ENCODE measurements at places on chromosomes 5 and 9.

DNA sequence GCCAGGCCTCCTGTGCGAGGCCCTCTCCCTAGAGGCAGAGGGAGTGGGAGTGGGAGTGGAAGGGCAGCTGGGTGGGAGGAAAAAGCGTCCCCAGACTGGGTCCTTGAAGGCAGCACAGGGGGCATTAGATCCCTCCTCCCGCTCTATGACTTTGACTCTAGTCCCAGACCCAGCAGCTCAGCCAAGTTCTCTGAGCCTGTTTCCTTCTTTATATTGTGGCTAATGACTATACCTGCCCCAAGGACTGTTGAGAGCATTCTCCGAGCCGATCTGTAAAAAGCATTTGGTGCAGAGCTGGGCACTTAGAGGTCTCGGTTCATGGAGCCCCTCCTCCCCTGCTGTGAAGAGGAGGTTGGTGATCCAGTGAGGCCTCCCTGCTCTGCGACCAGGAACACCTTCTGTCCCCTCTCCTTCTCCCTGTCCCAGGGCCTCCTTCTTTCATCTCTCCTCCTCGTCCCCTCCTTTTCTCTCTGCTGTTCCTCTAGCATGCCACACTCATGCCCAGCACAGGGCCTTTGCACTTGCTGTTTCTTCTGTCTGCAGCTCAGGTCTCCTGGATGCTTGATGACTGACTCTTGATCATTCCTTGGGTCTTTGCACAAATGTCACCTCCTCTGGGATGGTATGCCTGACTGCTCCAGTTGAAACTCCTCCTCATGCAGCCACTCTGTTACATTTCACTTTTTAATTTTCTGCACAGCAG lies 23.4 kb upstream of the PSD2 start:
- no peak for DNase-seq

DNA sequence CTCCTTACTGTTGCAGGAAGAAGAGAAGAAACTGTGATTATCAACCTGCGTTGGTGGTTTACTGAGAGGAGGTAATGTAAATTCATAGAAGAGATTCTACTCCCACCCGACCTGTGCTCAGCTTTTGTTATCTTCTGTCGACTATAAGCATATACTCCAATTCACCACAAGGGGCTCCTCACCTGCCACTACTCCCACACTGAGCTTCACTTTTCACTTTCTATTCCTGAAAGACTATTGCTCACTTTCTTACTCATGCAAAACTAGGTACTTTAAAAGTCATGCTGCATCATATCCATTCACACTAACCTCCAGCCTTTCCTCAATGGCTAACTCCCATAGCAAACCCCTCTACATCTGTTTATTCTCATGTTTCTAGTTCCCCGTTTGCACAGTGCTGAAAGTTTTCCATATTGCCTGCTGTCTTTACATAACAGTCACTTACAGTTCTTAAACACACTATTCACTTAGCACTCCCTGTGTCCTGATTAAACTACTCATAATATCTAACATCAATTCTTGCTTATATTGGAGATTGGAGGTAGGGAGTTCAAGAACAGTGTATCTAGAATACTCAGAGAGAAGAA lies 1062.6 kb downstream of the NR2F1-AS1 start:
- no peak for DNase-seq

GRCh38 chr9:6132650-6133049 lies 83.0 kb upstream of the IL33 start:
- no peak for DNase-seq

DNA sequence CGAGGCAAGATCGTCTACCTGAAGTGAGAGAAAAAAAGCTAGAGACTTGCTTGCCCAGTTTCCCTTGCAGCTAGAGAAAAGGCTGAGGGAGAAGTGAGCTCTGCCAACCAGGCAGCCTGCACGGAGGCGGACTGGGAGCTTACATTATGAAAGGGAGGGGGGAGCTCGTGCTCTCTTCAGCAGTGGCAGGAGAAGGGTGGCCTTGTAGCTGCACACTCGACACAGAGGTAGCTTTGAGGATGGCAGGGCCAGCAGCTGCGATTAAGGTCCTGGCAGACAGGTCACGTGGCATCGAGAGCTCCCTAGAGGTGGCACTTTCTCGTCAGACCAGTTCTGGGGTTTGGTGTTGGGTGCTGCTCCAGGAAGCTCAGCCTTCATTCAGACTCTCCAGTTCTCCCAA lies 26.7 kb downstream of the APBA1 start:
- no peak for DNase-seq

All from NCI-H1092 (cell line).